Myometrial cell (primary cell): ENCODE measurements at places on chromosomes 12 and 14. TPM values are rescaled to one million over a fixed set of nuclear protein-coding genes. Genes with fewer than 3 reads are reported as not detected.

LGR5 gene
- total RNA-seq: not detected in 2 replicates

SAV1 gene
- total RNA-seq: 21.9 and 33.3 TPM in 2 replicates

UNC79 gene
- under 0.01 TPM in 1 of 2 replicates, not detected in the other for total RNA-seq

PARPBP gene
- 8.9 and 15.1 TPM in 2 replicates for total RNA-seq

ATP2B1 gene
- total RNA-seq: 92.5 and 110 TPM in 2 replicates

AMIGO2 gene
- total RNA-seq: 1.4 TPM in 2 replicates

LUM gene
- 304 and 309 TPM in 2 replicates for total RNA-seq

TAS2R14 gene
- total RNA-seq: 0.29 and 1.4 TPM in 2 replicates

KRT73 gene
- total RNA-seq: not detected in 2 replicates

DNAH10 gene
- total RNA-seq: under 0.01 TPM in 2 replicates

PRKD1 gene
- total RNA-seq: 7.2 and 7.3 TPM in 2 replicates

CIROP gene
- total RNA-seq: 0.58 TPM in 1 of 2 replicates, not detected in the other

KLRB1 gene
- total RNA-seq: not detected in 2 replicates

STAT6 gene
- total RNA-seq: 88.5 and 91.3 TPM in 2 replicates

PTPRO gene
- total RNA-seq: under 0.01 and 0.35 TPM in 2 replicates

FLRT2 gene
- 0.29 and 1.1 TPM in 2 replicates for total RNA-seq

OASL gene
- total RNA-seq: 0.18 and 0.29 TPM in 2 replicates

NRIP2 gene
- total RNA-seq: 0.29 and 2.8 TPM in 2 replicates

CNTN1 gene
- total RNA-seq: under 0.01 and 0.86 TPM in 2 replicates
